ENCODE measurements at places on chromosomes 2 and 18. TPM values are rescaled to one million over a fixed set of nuclear protein-coding genes. Genes with fewer than 3 reads are reported as not detected.

GRCh38 chr2:68710756-68711155 is 23.9 kb upstream of the ARHGAP25 start:
- DNase-seq = no peak

DNA sequence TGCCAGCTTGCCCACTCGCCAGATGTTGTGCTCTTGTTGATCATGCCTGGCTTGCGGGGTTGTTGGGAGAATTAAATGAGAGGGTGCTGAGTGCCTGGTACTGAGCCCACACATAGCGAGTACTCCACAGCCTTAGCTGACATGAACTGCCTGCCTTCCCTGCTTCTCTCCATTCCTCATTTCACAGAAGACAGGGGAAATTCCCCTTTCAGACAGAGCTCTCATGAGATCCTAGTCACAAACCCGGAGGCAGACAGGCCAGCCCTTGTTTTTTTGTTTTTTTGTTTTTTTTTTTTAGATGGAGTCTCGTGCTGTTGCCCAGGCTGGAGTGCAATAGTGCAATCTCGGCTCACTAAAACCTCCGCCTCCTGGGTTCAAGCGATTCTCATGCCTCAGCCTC is 17.1 kb upstream of the DNMT3A start:
- DNase-seq = no peak

DNA sequence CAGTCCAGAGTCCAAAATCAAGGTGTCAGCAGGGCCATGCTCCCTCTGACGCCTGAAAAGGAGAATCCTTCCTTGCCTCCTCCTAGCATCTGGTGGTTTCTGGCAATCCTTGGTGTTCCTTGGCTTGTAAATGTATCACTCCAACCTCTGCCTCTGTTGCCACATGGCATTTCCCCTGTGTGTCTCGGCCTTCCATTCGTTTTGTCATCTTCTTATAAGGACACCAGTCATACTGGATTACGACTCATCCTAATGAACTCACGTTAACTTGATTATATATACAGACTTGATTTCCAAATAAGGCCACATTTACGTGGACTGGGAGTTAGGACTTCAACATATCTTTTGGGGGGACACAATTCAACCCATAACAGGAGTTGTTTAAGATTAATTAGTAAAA is 15.8 kb downstream of the PMAIP1 start:
- DNase-seq = no peak

DNA sequence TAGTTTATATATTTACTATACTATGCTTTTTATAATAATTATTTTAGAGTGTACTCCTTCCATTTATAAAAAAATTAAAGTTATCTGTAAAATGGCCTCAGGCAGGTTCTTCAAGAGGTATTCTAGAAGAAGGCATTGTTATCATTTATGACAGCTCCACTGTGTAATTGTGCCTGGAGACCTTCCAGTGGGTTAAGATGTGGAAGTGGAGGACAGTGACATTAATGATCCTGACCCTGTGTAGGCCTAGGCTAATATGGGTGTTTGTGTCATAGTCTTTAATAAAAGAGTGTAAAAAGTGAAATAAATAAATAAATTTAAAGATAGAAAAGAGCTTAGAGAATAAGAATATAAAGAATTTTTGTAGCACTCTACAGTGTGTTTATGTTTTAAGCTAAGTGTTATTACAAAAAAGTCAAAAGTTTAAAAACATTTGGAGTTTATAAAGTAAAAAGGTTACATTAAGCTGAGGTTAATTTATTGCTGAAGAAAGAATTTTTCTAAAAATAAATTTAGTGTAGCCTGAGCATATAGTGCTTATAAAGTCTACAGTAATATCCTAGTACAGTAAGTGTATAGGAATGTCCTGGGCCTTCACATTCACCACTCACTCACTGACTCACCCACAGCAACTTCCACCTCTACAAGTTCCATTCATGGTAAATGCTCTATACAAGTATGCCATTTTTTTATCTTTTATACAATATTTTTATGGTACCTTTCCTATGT is 190.0 kb upstream of the SESTD1 start:
- DNase-seq = no peak

DNA sequence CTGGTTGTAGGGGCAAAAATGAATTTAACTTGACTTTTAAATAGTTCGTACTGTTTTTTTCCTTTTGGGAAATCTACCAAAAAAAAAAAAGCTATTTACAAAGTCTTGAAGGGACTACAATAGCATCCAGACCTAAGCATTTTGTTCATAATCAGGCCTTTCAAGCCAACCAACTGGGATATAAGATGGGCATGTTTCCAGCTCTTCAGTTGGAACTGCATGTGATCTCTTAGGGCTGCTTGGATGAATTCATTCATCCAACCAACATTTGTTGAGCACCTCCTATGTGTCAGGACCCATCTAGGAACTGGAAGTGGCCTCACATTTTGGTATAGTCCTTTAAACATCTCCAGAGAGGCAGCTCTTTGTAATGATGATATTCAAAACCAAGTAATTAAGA is 98.6 kb downstream of the AAK1 start:
- no peak for DNase-seq

DNA sequence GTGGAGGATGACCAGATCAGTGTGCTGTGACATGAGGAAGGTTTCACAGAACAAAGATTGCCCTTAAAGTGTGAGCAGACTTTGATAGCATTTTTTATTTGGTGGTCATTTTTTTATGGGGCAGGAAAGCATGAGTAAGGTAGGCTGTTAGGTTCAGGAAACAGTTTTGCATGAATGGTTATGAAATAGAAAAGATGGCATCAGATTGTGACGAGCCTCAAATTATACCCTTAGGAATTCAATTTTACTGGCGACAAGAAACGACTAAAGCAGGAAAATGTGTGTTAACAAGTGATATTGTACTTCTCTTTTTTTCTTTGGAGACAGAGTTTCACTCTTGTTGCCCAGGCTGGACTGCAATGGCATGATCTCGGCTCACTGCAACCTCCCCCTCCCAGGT is 44.7 kb downstream of the PIK3C3 start:
- no peak for DNase-seq

GRCh38 chr2:12251121-12251520 is 465.6 kb upstream of the TRIB2 start:
- DNase-seq = no peak

DNA sequence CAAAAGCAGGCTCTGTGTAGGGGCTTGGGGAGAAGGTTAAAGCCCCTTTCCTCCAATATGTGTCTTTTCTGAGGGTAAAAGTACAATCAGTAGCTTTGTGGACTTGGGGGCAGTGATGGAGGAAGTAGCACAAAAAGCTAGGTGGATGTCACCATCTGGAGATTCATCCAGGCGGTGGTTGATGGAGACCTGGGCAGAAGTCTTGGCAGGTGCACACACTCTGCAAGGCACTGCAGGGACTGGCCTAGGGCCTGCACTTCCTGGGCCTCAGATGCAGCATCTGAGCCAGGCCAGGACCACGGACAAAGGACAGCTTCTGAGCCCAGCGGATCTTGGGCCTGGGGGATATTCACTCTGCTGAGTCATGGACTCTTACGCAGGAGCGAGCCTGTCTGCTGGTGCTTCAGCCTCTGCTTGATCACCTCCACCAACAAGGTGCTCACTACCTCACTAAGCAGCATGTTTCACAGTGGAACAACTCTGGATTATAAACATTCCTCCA is 391.1 kb downstream of the TNS1 start:
- DNase-seq = no peak

- no peak for DNase-seq
Observed at GRCh38 chr18:39037925-39038324, 1472.3 kb upstream of the CELF4 start.

- DNase-seq = no peak
Observed at GRCh38 chr2:20988905-20989304, 55.0 kb downstream of the APOB start.

DNA sequence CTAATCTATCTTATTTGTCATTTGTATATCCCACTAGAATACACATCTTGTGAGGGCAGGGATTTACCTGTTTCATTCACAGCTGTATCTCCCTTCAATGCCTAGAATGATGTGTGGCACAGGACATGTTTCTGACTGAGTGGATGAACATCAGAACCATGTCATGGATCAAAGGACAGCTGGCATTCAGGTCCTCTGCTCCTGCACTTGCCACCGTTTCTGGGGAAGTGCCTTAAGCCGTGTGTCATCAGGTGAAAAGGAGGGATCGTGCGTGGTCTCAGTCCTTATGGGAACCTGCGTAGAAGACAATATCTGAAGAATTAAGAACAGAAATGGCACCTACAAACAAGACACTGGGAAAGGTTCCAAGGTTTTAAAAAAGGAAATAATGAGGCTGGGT is 206.1 kb upstream of the GATA6 start:
- DNase-seq = no peak

Gene RAB27B
- total RNA-seq = 1.7 TPM

Gene SCN9A
- 85.7 TPM for total RNA-seq

Gene ACOXL
- total RNA-seq = 7.9 TPM

Gene ALPG
- total RNA-seq = 0.93 TPM

Gene CCL20
- 0.81 TPM for total RNA-seq

Gene HOXD4
- total RNA-seq = 11.5 TPM

Gene TMEM37
- total RNA-seq = 14.2 TPM

Measured in testis (tissue), 5 donors.